Activated T-helper 1 cell treated with anti-CD3 and anti-CD28 coated beads, Interleukin-2, amount 50 U/mL, for 16 hours (primary cell): ENCODE measurements at places on chromosomes 12 and 14.

DNA sequence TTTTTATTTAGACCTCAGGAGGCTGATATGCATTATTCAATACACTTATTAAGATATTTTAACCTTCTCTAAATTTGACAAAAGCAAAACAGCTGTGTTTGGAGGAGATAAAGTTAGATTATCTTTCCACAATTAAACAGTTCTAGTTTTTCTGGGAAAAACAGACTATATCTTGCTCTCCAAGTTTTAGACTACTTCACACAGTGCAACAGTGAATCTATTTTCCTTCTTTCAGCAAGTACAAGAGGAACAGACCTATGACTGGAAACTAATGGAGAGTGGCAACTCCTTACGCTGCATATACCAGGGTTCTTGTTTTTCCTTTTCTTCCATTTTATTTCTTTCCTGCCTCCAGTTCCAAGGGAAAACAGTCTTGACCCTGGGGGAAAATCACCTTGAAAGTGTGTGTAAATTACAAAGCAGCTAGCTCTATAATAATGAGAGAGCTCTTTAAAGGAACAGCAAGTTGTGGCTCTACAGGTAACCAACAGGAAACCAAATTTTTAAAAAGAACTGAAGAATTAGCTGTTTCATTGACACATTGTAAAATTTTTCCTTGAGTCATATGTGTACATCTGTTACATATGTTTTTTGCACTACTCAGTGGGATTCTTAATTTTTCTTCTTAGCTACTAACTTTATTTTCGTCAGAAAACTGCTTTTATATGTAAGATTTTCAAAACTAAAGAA, 27.4 kb downstream of the DNM1L start:
- DNase-seq, result no peak

- no peak for DNase-seq
These were observed 91.4 kb downstream of the DNAH10 start for GRCh38 chr12:123853396-123854070.

DNA sequence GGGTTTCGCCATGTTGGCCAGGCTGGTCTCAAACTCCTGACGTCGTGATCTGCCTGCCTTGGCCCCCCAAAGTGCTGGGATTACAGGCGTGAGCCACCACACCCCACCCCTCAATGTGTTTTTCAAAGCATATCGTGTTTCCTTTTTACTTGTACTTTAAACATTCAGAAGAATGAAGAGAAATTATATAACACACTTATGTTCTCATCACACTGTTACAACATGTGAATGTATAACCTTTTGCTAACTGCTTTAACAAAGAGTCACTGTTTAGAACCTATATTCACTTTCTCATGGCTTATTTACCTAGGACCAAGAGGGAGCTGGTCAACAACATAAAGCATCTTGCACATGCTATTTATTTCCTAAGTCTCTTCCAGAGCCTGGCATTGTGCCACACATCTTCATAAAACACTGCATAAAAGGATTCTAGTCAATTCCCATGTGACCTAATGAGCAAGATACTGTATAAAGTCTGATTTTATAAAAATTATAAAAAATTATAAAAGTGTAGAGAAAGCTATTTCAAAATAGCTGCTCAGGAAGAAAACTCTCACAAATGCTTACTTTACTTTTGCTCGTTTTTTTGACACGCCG, 16.0 kb upstream of the ACTR6 start:
- no peak for DNase-seq

DNA sequence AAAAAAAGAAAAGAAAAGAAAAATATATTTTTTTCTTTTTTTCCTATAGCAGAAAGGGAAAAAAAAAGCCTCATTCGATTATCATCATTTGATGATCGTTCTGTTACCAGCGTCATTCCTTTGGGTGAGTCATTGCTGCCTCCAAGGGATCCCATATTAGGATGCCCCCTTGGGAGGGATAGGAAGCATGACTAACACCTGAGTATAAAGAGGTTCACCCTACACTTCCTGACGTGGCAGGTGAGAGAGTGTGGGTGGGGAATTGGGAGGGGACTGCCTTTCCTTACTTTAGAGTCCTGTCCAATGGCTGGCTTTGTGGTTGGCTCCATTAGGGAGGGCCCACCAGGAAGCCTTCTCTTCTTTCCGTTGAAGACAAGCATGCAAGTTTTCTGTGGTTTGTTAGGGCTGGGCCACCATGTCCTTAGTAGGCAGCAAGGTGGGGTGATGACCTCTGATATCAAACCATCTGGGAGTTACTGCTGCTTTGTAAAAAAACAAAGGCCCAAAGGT, 56.1 kb upstream of the FUT8 start:
- no peak for DNase-seq

DNA sequence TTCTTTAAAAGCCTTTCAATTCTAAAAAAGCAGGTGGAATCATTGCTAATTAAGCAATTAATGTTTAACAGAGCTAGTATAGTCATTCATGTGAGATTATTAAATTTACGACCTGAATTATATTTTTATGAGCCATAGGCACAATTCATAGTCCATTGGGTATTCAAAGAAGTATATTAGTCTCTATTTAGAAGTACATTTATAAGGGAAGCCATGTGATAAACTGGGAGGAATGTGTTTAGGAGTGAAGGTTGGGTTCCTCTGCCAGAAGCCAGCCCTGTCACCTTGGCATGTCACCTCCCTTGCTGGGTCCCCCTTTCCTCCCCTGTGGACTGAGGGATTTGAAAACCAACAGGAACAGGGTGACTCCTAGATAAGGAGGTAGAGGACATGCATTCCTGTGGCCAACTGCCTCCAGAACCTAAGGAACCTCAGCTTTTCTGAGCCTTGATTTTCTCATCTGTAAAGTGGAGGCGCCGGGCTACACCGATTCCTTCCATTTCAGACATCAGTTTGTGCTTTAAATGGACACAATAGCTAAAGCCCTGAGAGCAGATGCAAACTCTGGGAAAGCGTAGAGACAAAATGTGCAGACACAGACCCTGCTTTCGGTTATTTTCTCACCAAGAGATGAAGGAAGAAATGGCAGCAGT, 5.4 kb upstream of the KRT2 start:
- no peak for DNase-seq

DNA sequence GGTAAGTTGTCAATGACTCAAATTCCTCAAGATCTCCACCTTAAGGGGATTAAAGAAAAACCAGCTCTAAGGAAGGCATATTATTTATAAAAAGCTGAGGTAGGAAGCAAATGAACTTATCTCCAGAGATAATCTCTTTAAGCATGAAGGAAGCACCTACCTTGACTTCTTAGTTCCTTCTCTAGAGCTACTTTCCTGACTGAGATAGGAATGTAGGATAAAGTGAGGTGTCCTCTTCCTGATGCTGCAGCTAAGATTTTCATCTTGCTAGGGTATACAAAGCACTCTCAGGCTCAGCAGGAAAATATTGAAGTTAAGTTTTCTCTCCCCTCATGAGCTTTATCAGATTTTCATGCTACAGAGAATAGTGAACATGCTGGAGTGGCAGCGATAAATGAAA, 163.0 kb upstream of the E2F7 start:
- no peak for DNase-seq

DNA sequence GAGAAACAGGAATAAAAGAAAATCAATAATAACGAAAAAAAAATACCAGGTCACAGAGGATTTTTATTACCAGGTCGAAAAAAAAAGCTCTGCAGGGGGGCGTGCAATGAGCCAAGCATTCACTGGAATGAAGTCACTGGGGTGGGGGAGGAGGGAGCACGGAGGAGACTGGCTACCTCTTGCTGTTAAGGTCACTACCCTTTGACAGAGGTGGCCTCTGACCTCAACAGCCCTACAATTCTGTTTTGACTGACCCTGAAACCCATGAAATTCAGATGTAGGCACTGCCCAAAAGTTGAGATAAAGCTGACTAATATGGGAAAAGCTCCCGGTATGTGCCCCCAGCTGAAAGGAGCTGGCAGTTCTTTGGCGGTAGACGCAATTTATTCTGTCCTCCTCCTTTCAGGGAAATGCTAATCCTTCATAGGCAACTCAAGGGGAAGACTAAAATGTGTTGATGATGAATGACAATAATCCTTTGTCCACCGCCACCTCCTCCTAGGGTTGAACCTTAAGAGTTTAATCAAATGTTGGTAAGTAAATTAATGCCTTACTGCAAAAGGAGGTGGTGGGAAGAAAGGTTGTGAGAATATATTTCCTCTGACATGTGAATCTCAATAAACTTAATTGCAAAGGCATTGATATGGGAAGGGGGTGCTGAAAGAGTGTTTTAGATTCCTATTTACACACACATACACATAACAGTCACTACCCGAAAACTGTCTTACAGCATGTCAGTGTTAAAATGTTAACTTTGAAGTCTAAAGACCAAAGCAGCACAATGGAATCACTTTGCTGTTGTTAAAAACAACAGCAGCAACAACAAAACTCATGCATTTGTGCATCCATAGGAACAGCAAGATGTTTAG, 6.3 kb upstream of the RIC8B start:
- DNase-seq, result no peak

DNA sequence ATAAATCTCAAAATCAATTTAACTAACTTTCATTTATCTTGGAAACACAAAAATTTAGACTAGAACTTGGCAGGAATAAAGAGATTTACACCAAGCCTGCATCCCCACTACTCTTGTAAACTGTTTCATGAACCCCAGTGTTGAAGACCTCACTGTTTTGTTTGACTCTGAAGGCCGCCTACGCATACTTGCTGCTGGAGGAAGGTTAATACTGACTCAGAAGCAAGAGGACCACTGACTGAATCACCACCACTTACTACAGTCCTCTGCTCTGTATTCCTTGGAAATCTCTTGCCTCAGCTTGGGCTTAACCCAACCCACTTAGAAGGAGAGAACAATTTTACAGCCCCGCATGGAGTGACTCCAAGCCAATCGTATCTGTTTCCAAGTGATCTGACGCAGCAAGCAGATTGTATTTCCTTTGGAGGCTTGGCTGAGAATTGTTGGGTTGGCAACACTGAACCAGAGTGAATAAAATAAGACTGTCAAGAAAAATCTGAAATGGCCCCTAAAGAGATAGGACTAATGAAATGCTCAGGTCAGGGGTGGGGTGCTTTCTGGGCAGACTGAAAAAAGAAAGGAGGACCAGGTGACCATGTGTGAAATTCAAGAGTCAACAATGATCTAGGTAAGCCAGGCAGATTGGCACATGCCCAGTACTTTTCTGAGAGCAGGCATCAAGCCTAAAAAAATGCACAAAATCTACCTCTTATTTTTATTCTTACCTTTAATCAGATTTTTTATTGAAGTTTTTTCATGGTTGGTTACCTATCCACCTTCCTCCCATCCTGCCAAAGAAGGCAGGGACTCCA, 248.6 kb downstream of the ZFP36L1 start:
- DNase-seq, result no peak

DNA sequence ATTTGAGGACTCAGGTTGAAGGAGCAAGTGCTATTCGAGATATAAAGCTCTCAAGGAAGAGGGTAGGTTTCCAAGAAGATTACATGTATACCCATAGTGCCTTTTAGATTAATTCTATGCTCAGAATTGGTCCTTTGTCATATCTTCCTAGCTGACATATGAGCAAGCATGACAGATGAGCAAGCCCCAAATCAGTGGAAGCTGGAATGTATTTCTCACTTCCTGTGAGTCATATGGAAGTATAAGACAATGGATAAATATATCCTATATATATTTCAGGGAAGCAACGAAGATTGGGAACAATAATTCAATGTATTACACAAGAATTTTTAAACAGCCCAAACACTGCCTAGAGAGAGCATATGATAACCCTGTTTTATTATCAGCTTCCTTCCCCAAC, 674.1 kb upstream of the ATXN7L3B start:
- no peak for DNase-seq

DNA sequence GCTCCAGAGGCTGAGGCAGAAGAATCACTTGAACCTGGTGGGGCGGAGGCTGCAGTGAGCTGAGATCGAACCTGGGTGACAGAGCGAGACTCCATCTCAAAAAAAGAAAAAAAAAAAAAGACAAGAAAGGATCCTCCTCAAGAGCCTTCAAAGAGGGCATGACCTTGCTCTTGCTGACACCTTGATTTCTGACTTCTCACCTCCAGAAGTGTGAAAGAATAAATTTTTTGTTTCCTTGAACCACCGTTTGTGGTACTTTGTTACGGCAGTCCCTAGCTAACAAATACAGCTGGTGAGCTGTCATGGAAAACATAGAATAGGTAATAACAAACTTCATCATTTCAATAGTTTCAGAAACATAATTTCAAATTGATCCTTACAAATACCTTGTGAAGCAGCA, 1.9 kb upstream of the ACTR10 start:
- no peak for DNase-seq

GRCh38 chr12:31298515-31298910, 27.4 kb downstream of the SINHCAF start:
- DNase-seq, result no peak
